Stimulated activated CD8-positive, alpha-beta memory T cell treated with anti-CD3 and anti-CD28 coated beads, Interleukin-7, amount 100 ng/mL, for 1 hour (primary cell): ENCODE measurements at places on chromosomes 6 and 20.

- no peak for DNase-seq
These were observed 46.7 kb downstream of the TIAM2 start for GRCh38 chr6:155041741-155042279.

DNA sequence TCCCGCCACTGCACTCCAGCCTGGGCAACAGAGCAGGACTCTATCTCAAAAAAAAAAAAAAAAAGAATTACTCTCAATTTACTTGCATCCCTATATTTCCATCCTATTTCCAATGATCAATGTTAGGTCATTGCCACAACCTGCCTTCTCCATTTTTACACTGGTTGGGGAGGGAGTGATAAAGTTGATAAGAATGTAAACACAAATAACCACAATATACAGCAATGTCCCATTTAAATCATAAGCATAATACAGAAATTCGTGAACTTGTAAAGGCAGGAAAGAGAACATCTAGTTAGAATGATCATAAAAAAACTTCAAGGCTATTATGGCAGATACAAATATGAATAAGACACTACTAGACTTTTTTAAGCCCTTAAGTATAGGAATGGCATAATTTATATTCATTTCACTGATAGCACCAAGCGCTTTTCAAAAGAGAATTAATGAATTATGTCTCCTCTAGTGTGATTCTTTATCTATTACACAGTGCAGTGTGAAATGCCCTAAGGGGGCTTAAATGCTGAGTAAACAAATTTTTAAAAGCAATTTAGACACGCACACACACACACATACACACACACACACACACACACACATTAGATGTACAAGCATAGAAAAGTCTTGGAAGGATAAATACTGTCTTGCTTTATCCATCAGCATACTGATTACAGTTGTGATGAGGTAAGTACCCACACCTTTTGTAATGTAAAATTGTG is 33.5 kb upstream of the RAB23 start:
- no peak for DNase-seq

DNA sequence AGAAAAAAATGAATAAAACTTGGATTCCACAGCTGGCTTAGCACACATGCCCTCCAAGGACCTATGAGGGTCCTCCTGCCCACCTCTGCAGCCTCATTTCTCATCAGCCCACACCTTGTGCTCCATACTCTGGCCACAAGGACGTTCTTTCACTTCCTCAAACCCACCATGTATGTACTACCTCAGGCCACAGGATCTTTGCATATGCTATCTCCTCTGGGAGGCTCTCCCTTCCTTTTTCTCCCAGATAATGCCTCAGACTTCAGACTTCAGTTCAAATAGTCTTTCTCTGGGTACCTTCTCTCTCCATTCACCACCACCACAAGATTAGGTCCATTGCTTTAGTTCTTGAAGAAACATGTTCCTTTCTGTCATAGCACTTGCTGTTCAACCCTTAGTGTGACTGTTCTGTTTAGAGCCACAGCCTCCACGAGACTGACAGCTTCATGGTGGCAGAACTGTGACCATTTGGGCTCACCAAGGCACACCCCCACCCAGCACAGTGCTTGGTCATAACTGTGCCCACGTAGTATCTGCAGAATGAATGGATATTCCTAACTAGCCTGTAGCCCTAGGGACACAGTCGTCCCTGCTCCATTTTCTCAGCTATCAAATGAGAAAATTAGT is 146.7 kb upstream of the LRFN2 start:
- DNase-seq, result no peak

DNA sequence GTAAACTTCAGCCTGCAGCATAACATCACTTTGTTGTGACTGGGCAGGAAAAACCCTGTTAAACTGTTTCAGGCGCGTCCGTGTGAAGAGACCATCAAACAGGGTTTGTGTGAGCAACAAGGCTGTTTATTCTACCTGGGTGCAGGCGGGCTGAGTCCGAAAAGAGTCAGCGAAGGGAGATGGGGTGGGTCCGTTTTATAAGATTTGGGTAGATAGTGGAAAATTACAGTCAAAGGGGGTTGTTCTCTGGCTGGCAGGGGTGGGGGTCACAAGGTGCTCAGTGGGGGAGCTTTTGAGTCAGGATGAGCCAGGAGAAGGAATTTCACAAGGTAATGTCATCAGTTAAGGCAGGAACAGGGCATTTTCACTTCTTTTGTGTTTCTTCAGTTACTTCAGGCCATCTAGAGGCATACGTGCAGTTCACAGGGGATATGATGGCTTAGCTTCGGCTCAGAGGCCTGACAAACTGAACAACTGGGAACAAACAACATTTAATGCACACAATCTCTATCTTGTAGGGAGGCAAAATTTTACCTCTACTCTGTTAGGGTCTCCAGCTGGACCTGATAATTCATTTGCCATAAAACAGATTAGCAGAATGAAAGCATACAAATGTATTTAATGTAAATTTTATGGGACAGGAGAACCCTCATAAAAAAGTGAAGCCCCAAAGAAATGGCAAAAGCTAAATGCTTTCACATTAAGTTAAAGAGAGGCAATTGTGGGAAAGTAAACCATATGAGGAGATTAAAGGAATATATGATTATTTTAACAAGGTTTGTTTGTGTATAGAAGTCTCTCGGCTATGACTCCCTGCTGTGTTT is 58.3 kb upstream of the HFE start:
- no peak for DNase-seq

DNA sequence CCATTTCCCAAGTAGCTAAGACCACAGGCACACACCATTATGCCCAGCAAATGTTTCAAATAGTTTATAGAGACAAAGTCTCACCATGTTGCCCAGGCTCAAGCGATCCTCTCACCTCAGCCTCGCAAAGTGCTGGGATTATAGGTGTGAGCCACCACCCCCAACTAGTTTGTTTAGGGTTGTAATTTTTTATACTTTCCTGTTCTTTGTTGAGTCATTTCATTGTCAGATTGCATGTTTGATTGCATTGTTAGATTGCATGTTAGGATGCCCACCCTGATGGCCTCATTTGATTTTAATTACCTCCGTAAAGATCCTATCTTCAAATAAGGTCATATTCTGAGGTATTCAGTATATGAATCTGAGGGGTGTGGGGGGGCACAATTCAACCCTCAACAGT is 73.3 kb upstream of the SASH1 start:
- no peak for DNase-seq

GRCh38 chr20:44023515-44024371 is 109.1 kb downstream of the TOX2 start:
- no peak for DNase-seq

GRCh38 chr6:146872426-146872785 is 273.6 kb downstream of the ADGB start:
- DNase-seq, result no peak

DNA sequence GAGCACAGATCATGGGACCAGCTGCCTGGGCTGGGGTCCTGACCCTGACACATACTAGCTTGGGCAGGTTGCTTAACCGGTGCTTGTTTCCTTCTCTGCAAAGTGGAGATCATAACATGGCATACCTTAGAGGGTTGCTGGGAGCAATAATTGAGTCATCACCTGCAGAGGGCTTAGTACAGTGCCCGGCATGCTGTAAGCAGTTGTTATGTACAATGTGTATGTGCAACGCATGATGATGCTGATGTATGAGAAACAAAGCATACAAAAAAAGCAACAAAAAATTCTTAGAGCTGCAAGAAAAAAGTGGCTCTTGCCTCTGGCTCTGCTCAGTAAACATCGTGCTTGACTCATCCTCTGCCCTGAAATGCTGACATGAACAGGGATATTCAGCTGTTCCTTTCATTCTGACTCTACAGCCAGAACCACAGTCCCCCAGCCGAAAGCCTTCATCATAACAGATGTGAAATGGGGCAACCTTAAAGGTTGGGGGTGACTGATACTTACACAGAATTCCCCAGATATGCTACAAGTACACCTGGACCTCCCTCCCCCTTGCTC is 91.7 kb downstream of the CLIC5 start:
- no peak for DNase-seq

- DNase-seq, result peak; percentile 32
These were observed 17.0 kb downstream of the UQCC2 start for GRCh38 chr6:33694401-33694931.

- no peak for DNase-seq
These were observed 88.4 kb downstream of the PXDC1 start for GRCh38 chr6:3663081-3663480.

- DNase-seq, result no peak
These were observed 2.0 kb upstream of the ACSS1 start for GRCh38 chr20:25059866-25060465.

GRCh38 chr6:168367285-168367751 is 47.7 kb upstream of the DACT2 start:
- no peak for DNase-seq

- no peak for DNase-seq
These were observed 400.2 kb downstream of the HACE1 start for GRCh38 chr6:104459543-104459942.

DNA sequence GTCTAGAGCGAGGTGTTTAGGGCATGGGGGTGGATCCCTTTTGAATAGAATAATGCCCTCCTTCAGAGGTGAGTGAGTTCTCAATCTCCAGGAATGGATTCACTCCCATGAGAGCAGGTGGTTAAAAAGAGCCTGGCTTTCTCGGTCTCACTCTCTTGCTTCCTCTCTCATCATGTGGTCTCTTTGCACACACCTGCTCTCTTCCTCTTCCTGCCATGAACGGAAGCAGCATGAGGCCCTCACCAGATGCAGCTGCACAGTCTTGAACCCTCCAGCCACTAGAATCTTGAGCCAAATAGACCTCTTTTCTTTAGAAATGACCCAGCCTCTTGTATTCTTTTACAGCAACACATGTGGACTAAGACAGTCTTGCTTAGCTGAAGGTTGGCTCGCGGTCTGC is 119.3 kb downstream of the BMP7 start:
- no peak for DNase-seq

- no peak for DNase-seq
These were observed 15.9 kb downstream of the SEC63 start for GRCh38 chr6:107942142-107942541.

- DNase-seq, result no peak
These were observed 51.5 kb upstream of the EPB41L1 start for GRCh38 chr20:36102809-36103596.

DNA sequence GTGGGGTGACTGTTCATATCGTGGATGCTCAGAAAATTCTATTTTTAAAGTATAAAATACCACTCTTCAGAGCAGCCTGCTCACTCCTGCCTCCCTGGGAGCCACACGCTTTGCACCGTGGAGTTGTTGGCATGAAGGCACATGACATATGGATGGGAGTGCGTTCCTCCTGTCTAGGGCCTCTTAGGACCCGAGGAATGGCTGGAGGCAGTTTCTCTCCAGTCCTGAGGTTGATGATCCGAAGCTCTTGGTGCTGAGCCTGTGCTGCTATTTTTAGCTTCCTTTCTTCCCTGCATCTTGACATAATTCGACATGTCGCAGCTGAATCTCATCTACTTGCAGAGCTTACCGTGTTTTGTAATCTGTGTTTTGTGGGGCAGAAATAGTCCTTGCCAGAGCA is 73.9 kb downstream of the PHACTR3 start:
- DNase-seq, result no peak

GRCh38 chr6:16311763-16312162 is 73.4 kb downstream of the GMPR start:
- no peak for DNase-seq
